Nucleus accumbens (tissue), 56 donors: ENCODE measurements at places on chromosomes 1 and 21.

DNA sequence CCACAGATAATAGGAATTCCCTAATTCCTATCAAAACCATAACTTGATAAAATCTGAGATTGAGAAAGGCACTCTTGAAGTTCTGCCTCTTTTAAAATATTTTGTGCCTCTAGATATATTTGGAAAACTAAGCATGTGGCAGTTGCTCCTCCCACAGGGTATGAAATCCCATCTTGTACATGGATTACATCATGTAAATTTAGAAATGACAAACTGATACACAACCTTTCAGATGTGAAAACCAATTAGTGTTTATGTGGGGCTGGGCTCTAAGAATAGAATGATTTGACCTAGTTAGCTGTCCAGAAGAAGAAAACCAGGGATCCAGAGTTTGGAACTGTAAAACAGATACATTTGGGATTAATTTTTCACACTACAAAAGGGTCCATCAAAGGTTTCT is 15.7 kb downstream of the LRRC53 start:
- no peak for DNase-seq

DNA sequence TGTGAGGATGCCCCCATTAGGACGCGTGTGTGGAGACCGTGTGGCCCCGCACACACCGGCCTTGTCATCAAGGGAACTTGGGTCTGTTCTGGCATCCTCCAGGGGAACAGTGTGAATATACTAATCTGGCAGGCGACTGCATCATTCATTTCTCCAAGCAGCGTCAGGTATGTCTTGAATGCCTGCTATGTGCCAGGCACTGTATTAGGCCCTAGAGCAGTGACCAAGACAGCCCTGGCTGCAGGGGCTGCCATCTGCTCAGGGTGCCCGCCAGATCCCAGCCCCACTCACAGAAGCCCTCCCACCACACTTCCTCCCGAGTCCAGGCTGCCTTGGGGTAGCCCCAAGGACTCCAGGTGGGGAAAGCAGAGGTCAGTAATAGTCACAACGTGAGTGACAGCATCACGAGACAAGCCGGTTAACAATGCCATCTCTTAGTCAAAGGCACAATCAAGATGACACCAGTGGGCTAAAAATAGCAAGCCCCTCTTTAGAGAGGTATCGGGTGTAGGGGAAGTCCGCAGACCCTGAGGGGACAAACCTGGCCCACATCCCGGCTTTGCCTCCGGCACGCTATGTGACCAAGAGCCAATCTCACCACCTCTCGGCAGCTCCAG is 7.5 kb upstream of the LAPTM5 start:
- DNase-seq, result no peak

- no peak for DNase-seq
These were observed 628.6 kb downstream of the KCNT2 start for GRCh38 chr1:195979646-195980045.

- DNase-seq, result no peak
These were observed 268.1 kb downstream of the GRIK1 start for GRCh38 chr21:29671728-29672127.

DNA sequence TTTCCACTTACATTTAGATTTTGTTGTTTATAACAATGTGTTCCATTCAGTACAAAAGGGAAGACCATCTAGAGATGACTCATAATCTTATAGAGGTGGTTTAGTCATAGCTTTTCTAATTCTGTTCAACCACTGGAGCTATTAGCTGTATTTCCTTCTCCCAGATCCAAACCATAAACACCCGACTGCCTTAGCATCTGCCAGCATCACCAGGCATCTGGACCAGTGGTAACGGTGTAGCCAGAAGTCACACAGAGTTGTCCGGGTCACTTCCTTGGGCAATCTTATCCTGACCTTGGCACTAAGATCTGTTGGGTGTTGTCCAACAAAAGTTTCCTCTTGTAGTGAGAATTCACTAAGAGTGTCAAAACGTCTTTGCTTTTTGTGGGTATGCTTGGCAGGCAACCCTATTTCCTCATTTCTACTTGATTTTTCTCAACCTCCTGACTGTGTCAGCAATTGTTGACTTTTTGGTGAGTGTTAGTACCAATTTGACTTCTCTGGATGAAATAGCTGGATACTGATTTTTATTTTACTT is 372.1 kb upstream of the B3GALT2 start:
- no peak for DNase-seq

GRCh38 chr21:39088031-39088370 is 95.2 kb downstream of the PSMG1 start:
- no peak for DNase-seq

DNA sequence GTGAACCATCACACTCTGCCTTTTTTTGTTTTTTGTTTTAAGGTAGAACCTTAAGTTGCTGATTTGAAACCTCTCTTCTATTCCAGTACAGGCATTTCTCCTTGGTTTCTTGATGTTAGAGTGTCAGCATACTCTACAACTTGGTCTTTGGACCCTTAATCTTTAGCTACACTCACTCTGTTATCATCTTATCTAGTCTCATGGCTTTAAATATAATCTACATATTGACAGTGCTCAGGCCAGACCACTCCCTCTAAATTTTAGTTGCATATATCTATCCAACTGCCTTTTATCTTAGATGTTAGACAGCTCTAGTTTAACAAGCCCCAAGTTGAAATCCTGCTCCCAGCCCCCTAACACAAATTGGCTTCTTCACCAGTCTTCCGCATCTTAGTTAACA is 22.1 kb downstream of the NME7 start:
- no peak for DNase-seq

DNA sequence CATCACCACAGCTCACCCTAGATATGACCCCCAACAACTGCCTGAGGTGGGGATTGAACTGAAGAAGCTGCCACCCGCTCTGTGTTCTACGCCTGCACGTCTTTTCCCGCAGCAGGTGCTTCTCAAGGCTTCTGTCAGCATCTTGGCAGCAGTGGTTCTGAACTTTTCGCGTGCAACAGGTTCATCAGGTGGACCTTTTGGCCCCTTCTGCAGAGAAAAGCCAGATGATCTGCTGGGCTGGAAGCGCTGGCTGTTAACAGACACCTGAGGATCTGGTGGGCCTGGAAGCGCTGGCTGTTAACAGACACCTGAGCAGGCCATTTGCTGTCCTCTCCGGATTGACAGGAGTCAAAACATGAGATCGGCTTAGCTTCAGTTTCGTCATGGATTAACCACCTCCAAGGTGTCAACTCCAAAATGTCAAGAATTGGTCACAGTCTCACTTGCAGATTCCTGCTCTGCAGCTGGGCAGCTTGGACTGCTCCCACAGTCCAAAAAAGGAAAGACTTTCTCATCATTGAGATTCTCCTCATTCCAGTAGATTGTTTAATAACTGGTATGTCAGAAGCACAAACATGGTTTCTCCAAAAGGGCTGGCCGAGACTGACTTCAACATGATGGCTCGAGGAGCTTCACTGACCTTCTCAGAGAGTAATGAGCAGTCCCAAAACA is 4.7 kb downstream of the C1orf174 start:
- no peak for DNase-seq

DNA sequence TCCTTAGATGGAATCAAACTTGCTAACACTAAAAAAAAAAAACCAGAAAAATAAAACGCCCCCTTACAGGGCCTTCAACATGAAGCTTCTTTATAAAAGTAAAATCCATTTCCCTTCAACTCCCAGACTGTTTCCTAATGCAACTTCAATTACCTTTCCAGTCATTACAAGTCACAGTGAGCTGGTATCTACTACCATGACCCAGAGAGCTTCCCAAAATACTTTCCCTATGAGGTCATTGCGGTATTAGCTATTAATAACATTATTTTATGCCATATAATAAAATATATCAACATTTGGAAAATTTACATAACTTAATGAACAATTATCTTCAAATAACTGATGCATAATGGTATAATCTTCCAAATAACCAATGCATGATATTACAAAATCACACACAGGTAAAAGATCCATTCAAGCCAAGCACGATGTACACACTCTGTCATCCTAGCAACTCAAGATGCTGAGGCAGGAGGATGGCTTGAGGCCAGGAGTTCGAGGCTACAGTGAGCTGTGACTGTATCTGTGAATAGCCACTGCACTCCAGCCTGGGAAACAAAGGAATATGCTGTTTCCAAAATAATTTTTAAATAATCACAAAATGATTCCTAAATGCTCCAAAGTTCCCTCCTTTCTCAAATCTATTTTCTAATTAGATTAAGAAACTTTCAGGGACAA is 24.1 kb downstream of the EIF4G3 start:
- no peak for DNase-seq

DNA sequence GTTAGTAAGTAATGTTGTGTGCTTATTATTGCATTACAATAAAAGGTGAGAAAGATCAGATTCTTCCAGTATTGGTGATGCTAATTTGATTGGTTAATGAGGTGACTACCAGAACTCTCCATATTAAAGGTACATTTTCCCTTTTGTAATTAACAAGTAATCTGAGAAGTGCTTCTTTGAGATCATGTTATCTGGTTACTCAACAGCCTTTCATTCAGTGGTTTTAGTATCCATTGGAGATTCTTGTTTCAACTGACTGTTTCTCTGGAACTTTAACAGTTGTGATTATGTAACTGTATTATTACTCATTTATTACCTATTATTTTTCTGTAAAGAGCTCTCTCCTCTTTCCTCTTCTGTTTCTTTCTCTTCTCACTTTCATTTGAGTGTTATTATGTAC is 86.7 kb downstream of the PEX14 start:
- no peak for DNase-seq

DNA sequence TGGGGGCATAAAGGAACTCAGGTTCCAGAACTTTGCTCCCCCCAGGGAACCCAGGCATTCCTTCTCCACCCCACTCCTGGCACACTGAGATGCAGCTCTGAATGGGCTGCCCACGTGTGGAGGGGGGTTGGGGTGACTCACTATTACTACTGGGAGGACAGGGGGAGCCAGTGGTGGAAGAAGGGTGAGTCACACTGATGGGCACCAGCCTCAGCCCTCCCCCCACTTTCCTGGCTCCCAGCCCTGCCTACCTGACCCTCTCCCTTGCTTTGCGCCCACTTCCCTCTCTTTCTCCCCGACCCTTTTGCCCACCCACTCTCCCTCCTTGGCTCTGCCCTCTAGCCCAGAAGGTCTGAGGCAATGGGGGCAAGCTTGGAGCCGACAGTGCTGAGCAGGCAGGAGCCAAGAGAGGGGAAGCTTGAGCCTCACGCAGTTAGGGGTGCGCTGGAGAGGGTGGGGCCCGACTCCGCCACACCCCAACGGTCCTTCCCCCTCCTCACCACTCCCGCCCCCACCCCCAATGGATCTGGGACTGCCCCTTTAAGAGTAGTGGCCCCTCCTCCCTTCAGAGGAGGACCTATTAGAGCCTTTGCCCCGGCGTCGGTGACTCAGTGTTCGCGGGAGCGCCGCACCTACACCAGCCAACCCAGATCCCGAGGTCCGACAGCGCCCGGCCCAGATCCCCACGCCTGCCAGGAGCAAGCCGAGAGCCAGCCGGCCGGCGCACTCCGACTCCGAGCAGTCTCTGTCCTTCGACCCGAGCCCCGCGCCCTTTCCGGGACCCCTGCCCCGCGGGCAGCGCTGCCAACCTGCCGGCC is at the start of gene LMNA:
Gene LMNA, plus strand, starts transcription at position 611 of the 818 bp plus-strand sequence. CDS start 208 bp downstream, outside the sequence.
- DNase-seq, result peak; percentile 52
